ENCODE measurements at places on chromosomes 1 and 21. TPM values are rescaled to one million over a fixed set of nuclear protein-coding genes. Genes with fewer than 3 reads are reported as not detected.

LRRC39 gene
- total RNA-seq: 0.57 TPM

DNA sequence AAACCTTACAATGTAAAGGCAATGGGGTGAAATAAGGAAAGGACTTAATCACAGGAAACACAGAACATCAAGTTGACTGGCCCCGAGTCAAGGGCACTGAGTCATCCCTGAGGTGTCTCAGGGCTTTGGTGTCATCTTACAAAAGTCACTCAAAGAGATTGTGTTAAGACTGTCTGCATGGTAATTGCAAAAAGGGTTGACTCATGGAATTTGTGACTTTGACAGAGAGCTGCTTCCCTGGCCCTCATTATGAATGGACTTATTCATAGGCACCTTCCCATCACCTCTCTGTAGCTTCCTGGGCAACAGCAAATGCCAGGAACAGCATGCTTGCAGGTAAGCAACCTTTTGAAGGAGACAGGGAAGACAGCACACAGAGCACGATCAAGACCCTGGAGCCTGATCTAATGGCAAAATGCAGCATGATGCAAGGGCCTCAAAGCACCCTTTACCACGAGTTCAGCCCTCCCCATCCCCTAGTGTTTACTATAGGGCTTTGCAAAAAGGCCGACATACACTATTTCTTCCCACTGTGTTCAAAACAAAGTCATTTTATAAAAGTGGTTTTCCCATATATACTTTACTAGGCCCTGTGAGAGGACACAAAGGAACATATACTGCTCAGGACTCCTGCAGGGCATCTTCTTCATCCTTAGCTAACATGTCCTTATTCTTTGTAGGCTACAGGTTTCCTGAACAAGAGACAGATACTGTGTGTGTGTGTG lies 17.1 kb downstream of the ZP4 start:
- no peak for DNase-seq

DNA sequence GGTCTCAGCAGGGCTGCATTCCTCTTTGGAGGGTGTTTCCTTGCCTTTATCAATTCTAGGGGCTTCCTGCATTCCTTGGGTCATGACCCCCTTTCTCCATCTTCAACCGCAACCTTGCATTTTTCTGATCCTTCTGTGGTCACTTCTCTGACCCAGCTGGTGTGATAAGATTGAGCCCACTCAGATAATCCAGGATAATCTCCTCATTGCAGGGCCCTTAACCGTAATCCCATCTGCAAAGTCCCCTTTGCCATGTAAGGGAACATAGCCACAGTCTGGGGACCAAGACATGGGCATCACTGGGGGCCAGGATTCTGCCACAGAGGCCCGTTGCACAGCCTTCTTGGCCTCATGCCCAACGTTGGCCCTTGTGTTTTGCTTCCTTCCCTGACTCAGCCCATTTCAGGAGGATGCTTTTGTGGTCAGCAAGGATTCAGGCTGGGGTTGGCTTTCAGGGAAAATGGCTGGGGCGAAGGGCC lies 35.0 kb upstream of the IL19 start:
- no peak for DNase-seq

FLVCR1 gene
- total RNA-seq: 21.8 TPM

DNA sequence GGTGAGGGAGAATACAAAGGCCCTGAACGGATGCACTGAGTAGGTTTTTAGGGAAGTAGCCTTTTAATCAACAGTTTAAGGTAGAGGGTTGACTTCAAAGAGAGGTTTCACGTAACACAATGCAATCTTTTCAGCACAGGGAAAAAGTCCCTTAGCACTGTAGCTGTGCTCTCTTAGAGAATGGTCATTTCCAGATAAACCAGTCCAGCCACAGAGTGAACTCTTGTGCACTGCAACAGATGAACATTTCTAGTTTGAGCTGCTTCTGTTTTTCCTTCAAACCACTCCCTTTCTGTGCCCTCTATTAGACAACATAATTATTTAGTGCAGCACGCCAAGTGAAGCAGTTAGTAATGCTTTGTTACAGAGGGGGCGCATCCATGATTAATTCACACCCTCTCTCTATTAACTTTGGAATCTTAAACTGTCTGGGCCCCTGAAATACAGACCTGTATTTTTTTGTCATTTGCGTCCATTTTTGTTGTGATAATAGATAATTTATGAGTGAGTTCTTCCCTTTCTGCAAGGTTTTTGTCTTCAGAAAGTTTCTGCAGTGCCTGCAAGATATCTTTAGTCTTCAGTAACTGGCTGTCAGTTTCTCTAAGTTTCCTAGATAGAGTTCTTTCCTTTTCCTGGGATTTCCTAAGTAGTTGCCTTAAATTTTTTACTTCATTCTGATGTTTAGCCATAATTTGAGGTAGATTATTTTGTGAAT lies 22.9 kb downstream of the LCA5L start:
- no peak for DNase-seq

EFNA3 gene
- total RNA-seq: 3.6 TPM
